GM23338 (cell line): ENCODE measurements at places on chromosomes 16 and 17.

- no peak for DNase-seq
These were observed 540 bp downstream of the MFSD11 start for GRCh38 chr17:76738468-76738850.

GRCh38 chr16:58733248-58733670, 857 bp downstream of the GOT2 start:
- DNase-seq, result peak; percentile 54

DNA sequence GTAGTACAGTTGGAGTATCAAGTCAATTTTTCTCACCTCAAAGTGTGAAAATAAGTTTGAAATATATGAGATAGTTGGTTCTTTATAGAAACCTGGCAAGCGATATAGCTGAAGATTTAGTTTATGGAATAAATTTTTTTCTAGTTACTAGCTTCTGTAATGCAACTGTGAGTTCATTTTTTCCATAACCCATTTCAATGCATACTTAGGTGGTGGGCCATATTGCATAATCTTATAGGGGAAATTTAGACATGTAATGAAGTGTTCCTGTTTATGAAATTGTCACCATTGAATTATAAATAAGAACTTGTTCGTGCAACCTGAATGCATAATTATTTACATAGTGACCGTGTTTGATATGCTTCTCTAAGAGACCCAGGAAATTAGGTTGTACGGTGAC, 9.0 kb downstream of the MOSMO start:
- no peak for DNase-seq

DNA sequence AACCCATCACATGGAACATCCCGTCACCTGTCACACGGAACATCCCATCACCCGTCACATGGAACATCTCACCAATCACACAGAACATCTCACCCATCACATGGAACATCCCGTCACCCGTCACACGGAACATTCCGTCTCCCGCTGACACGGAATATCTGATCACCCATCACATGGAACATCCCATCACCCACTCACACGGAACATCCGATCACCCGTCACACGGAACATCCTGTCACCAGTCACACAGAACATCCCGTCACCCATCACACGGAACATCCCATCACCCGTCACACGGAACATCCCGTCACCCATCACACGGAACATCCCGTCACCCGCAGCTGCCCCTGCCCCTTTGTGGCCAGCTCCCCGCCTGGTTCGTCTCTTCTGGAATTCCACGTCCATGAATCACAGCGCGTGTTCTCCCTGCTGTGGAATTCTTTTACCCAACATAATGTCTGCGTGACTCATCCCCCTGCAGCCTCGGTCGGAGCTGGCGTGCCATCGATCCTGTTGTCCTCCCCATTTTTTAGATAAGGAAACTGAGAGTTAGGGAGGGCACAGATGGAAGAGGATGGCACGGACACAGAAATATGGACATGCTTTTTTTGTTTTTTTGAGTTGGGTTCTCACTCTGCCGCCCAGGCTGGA, 5.6 kb downstream of the CPNE7 start:
- no peak for DNase-seq
